ENCODE measurements at places on chromosomes 4 and X.

- no peak for DNase-seq
Observed at GRCh38 chr4:90025248-90025647, 101.9 kb upstream of the CCSER1 start.

DNA sequence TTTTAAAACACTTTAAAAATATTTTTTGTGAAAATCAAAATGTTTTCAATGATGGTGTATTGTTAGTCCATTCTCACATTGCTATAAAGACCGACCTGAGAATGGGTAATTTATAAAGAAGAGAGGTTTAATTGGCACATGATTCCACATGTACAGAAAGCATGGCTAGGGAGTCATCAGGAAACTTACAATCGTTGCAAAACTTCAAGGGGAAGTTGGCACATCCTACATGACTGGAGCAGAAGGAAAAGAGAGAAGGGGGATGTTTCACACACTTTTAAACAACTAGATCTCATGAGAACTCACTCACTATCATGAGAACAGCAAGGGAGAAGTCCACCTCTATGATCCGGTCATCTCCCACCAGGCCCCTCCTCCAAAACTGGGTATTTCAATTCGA, 110.7 kb downstream of the TMEM47 start:
- no peak for DNase-seq

DNA sequence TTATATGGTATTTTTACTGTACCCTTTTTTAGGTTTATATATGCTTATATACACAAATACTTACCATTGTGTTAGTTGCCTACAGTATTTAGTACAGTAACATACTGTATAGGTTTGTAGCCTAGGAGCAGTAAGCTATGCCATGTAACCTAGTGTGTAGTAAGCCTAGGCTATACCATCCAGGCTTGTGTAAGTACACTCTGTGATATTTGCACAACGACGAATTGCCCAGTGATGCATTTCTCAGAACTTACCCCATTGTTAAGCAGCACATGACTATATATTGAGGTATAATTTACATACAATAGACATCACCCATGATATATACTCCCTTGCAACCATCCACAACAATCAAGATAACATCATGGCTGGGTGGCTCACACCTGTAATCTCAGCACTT, 40.1 kb downstream of the STAG2 start:
- no peak for DNase-seq

GRCh38 chr4:2925931-2926860, 37.0 kb downstream of the NOP14 start:
- DNase-seq = no peak

DNA sequence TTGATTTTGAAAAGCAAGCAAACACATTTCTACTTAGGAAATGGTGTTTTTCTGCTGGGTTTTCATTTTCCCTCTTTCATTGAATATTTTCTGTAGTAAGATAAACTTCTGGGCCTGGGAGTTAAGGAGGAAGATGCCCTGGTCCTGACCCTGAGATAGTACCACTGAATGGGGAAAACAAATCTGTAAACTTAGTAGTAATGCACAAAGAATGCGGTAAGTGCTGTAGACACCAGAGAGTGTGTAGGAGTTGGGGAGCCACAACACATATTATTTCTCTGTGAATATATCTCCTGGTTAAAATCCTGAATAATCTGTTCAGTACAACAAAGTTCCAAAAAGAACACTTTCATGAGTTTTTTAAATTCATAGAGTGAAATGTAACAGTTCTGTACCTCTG, 178.3 kb downstream of the MAPK10 start:
- no peak for DNase-seq

- DNase-seq = no peak
Observed at GRCh38 chrX:13469963-13470684, 99.3 kb upstream of the EGFL6 start.

DNA sequence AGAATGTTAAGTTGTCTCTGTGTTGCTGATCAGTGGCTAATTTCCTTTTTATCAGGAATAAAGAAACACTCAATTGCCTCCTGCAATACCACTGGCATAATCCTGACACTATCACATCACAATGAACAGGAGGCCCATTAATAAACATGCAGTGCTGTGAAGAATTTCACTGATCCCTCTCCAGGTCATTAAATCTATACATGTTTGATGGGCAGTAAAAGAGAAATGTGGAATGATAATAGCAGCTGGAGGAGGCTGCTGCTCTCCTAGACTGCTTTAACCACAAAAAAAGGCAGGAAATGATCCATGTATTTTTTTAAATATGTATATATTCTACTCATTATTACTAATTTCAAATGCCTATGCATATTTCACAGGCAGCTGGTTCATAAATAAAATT, 202.1 kb downstream of the CENPC start:
- no peak for DNase-seq

- no peak for DNase-seq
Observed at GRCh38 chr4:34043131-34043530, 2201.2 kb downstream of the ARAP2 start.

- DNase-seq = no peak
Observed at GRCh38 chr4:45072981-45073380, 346.6 kb upstream of the GNPDA2 start.

- DNase-seq = no peak
Observed at GRCh38 chr4:23163647-23164436, 471.1 kb downstream of the GBA3 start.

DNA sequence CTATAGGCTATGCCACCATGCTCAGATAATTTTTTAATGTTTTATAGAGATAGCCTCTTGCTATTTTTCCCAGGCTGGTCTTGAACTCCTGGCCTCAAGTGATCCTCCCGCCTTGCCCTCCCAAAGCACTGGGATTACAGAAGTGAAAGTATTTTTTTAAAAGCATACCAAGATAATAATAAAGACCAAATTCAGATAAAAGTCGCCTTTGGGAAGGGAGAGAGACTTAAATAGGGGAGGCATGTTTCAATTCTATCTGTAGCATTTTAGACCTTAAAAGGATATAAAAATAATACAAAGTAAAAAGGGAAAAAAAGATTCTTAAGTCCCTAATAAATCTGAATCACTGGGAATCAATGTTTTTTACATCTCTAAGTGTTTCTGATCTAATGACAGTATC, 108.9 kb downstream of the AFAP1 start:
- DNase-seq = no peak

DNA sequence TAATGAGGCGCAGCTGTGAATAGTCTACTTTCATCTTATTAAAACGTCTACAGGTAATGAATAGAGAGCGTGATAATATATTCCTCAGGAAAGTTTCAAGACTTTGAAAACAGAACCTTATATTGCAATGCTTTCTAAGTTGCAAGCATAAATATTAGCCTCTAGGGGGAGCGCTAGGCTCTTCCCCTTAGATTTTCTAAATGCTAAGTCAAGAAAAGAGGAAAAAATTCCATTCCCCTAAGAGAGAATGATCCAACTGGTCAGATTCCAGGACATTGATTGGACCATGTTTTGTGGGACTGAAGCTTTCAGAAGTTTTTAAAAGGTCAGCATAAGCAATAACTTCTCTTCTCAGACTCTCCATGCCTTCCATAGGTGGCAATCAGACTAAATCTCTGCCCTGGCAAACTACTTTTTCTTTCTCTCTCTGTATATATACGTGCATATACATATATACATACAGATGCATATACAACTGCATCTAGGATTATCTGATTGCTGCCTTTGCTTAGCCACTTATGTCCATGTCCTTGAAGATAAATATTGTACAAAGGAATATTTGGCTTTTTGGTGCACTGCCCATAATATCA, 492.9 kb downstream of the INPP4B start:
- no peak for DNase-seq

GRCh38 chr4:52873861-52874343, 11.8 kb downstream of the RASL11B start:
- no peak for DNase-seq

DNA sequence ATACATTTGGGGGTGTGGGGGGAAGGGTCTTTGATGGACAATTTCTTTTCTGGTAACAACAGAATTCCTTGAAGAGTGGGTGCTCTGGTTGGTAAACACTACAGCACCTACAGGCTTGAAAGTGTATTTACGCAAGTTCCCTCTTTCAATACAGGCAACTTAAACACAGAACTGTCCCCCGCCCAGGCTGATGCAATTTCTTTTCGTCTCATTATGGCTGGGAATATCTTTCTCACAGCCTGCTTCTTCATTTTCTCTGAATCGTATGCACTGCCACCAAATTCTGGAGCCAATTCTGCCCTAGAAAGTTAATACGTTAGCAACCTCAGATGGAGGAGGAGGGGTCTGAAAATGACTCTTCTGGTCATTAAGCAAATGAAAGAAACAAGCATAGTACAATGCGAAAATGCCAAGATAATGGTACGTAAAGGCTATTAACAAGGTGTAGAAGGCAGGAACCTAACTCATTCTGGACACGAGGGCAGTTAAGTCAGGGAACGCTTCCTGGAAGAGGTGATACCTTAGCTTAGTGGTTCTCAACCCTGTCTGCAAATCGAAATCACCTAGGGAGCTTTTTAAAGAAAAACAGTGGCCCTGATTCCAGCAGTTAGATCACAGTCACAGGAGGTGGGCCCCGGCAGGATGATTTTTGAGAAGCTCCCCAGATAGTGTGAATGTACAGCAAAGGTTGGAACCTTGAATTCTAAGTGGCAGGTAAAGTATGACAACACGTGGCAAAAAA, 1.0 kb downstream of the AGA start:
- DNase-seq = peak; percentile 17

GRCh38 chr4:3637326-3638016, 105.2 kb upstream of the LRPAP1 start:
- no peak for DNase-seq

- peak; percentile 51 for DNase-seq
Observed at GRCh38 chrX:69503782-69504625, at the start of gene NALF2. Gene NALF2, plus strand, starts transcription at chrX:69504326. Its CDS starts 957 bp downstream, at chrX:69505283.

DNA sequence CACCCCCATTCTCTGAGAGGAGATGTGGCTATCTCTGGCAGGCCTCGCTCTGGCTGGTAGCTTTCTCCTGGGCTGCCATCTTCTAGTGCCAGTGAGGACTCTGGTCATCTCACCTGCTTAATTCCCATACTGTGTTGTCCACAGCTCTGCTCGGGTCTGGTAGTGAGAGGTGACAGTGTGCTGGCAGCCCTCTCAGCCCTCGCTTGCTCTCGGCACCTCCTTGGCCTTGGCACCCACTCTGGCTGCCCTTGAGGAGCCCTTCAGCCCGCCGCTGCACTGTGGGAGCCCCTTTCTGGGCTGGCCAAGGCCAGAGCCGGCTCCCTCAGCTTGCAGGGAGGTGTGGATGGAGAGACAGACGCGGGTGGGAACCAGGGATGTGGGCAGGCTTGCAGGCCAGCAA, 52.7 kb downstream of the CPLX1 start:
- DNase-seq = no peak

GRCh38 chr4:4658052-4658451, 116.2 kb upstream of the STX18 start:
- no peak for DNase-seq

GRCh38 chrX:35699642-35700041, 98.5 kb upstream of the MAGEB16 start:
- no peak for DNase-seq

GRCh38 chr4:7323461-7323871, 111.3 kb downstream of the PSAPL1 start:
- no peak for DNase-seq

DNA sequence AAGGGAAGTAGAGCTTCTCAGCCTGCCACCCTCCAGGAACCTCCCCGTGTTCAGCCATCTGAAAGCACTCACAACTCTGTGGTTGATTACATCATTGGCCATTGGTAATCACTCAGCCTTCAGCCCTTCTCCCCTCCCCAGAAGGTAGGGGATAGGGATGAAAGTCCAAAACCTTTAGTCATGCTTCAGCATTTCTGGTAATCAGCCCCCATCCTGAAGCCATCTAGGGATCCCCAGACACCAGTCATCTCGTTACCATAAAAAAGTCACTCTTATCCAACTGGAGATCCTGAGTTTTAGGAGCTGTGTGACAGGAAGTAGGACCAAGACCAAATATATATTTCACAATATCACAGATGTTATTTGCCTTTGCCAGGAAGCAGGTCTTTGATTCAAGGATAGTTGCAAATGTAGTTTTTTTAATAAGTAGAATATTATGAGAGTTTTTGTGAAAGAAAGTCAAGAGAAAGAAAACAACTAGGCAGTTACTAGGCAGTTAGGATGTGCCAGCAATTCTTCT, 364.6 kb upstream of the NOCT start:
- DNase-seq = no peak

DNA sequence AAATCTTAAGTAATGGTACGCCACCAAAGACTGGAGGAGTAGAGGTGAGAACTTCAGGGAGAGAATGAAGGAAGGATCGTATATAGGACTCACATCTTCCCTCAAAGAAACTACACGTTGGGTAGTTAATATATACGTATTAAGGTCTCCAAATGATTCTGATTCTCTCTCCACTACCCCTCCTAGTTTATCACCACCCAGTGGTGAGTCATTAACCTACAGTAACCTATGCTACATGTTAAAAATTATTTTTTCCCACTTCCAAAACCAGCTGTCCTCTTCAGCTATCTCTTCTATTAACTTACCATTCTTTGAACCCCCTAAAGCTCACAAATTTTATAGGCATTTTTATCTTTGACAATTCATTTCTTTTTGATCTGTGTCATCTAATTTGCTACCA, 69.7 kb downstream of the RPS6KA6 start:
- DNase-seq = no peak

- DNase-seq = peak; percentile 17
Observed at GRCh38 chrX:39969099-39969818, 128.5 kb downstream of the BCOR start.

DNA sequence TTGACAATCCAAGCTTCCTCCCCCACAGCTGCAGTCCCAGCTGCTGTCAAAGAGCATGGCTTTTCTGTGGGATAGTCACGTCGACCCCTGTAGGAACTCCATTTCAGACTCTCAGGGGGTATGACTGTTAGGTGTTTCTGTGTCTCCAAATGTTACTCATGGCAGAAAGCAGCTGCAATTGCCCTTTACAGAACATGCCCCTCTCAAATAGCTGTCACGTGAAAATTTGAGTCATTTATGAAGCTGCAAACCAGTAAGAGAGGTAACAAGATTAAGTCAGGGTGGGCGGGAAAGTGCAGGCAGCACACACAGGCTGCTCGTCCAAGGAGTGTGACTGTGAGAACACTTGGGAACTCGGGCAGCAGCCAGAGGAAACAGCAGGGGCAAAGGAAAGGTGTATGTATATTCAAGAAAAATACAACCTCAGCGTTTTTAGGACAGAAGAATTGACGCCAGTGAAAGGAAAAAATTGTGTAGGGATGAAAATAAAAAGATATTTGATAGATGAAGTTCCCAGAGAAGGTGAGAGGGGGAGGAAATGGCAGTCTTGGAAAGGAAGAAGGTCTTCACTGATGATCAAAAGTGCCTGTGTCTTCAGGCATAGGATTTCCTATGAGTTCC, 66.5 kb upstream of the TMEM184C start:
- DNase-seq = no peak

GRCh38 chrX:85108165-85108564, 104.5 kb downstream of the APOOL start:
- DNase-seq = no peak

DNA sequence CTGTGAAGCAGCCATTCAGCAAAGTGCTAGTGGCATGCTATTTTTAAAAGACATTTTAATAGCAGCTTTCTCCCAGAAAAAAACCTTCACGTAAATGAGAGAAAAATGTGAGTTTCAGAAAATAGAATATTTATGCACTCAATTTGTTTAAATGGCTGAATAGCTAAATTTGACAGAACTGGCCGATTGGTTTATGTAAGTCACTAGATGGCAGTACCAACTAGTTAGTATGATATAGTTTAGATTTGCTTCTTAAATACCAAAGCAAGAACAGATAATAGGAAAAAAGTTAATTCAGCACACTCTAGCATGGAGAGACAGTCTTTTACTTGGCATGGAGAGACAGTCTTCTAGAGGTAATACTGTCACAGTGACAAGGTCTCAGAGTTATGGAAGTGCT, 250.1 kb downstream of the SNCA start:
- no peak for DNase-seq

GRCh38 chr4:2786152-2786671, 6.7 kb upstream of the SH3BP2 start:
- peak; percentile 73 for DNase-seq
